ENCODE measurements at places on chromosomes 2 and 18.

GRCh38 chr2:151678849-151679248 lies 55.4 kb downstream of the NEB start:
- DNase-seq = no peak

DNA sequence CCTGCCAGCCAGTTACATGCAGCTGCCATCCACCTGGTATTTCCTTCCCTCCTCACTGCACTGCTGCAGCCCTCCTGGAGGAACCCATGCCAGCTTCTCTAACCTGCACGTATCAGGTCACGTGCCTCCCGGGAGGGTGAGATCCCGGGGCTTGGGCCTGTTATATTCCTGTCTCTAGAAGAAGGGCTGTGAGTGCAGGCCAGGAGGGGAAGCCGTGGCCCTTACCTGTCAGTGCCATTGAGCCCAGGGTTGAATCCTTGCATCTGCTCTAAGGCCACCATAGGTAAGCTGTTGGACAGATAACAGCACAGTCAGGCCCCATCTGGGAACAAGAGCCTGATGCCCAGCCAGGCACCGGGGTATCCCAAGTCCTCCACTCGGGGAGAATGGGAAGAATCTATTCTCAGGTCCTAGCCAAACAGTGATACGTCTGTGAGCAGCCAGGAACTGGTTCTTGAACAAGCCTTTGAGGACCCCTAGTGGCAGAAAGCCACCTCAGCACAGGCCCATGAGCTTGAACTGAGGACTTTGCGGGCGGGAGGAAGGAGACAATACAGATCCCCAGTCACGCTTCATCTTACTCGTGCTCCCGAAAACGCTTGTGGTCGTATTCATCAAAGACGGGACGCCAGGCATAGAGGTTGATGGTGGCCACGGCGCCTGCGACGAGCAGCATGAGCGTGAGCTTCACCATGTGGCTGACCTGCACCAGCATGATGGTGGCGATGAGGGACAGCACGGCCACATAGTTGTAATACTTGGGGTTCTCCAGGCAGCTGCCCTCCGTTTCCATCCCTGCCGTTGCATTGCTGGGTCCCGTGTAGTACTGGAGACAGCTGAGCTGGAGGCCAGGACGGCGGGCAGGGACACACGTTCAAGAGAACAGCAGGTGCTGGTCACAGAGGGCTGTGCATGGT lies 34.4 kb downstream of the CENPO start:
- peak; percentile 36 for DNase-seq

DNA sequence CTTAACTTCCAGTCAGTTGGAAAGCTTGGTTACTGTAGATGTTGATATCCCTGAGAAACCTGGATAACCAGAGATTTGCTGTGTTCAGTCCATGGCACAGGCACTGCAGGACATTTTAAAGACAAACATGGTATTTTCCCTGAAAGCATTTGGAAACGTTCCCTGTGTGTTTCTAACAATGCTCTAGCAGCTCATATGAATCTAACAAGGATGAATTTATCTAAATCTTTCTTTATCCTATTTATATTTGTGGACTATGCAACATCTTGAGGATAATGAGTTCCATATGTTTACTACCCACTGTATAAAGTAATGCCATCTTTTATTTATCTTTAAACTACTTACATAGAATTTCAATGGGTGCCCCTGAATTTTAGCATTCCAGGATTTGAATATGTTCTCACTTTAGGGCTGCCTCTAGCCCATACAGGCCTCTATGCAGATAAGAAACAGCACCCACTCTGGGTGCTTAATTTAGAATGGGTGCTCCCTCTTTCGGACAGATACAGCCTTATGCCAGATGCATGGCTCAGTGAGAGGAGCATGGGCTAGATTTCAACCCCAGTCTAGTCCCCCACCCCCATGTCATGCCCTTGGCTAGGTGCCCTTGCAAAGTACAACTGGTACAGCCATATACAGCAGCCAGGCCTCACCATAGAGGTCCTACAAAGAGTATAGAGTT lies 50.6 kb upstream of the NEMP2 start:
- no peak for DNase-seq

DNA sequence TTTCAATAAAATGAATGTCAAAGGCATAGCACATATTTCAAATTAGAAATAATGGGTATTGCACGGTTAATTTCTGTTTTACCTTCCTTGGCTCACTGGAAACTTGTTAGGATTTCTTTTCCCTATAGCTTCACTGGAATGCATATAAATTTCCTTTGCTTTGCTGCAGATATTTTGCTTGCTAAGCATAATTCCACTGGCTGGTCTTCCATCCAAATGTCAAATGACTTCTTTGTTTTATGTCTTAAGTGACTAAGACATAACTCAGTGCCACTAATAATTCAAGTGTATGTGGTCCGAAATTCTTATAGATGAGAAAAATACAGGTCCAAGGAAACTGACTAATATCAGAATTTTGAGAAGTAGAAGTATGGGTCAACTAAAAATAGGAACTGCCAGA lies 182.8 kb upstream of the PGAP1 start:
- DNase-seq = no peak

- no peak for DNase-seq
Observed at GRCh38 chr2:170660409-170660808, 54.7 kb upstream of the SP5 start.

GRCh38 chr2:127219171-127220070 lies 678 bp downstream of the CYP27C1 start:
- no peak for DNase-seq

DNA sequence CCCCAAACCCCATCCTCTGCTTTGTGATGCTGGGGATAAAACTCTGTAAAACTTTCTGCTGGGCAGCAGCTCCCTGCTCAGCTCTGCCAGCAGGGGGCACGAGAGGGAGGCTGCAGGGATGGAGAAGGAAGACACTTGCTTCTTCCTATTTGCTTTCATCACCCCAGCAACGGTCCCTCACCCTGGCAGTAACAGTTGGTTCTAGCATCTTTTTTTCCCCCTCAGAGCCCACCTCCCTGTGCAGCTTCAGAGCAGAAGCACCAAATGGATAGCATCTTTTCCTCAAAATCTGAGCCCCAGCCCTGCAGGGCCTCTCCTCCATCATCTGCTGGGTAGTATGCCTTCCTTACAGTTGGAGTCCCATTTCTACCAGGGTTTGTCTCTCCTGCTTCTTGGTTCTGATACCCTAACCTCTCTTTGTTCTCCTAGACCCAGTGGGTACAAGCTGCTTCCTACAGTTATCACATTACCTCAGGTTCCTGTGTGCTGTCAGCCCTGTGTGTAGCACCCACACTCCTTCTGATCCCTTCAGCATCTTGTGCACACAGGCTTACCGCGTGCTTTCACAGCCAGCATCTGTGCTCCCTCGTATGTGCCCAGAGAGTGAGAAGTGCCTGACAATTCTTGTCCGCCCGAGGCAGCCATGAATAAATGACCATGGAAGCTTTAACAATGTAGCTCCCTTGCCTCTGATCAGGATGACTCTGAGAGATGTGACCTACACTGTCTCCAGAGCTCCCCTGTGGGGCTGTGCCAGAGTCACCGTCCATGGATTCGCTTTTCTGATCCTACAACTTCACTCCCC lies 14.5 kb downstream of the CKAP2L start:
- peak; percentile 64 for DNase-seq

DNA sequence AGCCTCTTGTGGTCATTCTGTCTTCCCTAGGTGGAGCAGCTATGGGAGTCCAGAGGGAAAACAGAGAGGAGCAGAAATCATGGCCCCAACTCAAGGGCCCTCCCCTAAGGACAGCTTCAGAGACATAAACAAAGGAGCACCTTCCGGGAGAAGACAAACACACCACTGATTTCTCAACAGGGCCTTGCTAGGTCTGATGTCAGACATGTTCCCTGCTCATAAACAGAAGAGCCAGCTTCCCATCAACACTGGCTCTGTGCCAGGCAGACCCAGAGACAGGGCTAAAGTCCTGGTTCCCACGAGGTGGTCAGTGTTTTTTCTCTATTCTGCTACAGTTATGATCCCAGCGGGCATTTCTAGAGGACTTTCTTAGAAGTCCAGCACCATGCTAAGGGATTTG lies 19.3 kb downstream of the CXCR2 start:
- no peak for DNase-seq

- DNase-seq = no peak
Observed at GRCh38 chr18:3935305-3935704, 485.3 kb downstream of the TGIF1 start.

- DNase-seq = no peak
Observed at GRCh38 chr18:446941-447560, 53.5 kb downstream of the COLEC12 start.
